ENCODE measurements at places on chromosomes 6 and 20.

- no peak for DNase-seq
These were observed 11.0 kb upstream of the TCP11 start for GRCh38 chr6:35152067-35152707.

DNA sequence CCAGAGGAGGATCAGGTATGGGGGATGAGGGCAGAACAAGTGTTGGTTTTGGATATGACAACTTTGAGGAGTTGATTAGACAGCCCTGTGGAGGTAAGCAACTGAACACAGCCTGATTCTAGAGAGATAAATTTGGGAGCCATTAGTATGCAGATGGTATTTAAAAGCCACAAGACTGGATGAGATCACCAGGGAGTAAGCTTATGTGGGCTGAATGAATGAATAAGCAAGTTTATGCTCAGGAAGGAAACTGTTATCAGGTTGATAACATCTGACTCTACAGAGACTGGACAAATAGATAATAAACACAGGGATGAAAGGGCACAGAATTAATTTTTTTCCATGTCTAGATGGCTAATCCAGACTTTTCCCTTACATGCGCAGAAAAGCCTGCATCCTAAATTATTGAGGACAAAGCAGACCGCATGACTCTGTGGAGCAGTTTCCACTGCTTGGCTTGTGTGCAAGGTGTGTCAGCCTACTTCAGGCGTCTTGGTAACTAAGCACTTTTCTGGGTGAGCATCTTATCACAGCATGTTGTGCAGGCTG, 150.6 kb downstream of the GJA10 start:
- DNase-seq, result no peak

GRCh38 chr6:96301023-96301422, 220.6 kb upstream of the UFL1 start:
- DNase-seq, result no peak

GRCh38 chr6:26284537-26285142, 80.4 kb upstream of the BTN3A2 start:
- peak; percentile 61 for DNase-seq

DNA sequence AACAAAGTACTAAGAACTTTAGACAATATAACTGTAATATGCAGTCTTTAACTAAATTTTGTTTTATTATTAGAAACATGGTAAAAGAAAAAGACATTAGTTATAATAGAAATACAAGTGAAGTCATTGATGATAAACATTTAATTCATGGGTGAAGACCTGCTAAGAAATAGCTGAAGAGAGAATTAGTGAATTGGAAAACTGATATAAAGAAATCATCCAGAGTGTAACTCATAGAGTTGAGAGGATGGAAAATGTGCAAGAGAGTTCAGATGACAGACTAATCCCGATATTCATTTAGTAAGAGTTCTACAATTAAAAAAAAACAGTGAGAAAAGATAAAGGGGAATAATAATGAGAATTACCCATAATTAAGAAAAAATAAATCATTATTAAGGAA, 220.7 kb upstream of the THBS2 start:
- no peak for DNase-seq

GRCh38 chr6:66376001-66376400, 669.0 kb upstream of the EYS start:
- no peak for DNase-seq

DNA sequence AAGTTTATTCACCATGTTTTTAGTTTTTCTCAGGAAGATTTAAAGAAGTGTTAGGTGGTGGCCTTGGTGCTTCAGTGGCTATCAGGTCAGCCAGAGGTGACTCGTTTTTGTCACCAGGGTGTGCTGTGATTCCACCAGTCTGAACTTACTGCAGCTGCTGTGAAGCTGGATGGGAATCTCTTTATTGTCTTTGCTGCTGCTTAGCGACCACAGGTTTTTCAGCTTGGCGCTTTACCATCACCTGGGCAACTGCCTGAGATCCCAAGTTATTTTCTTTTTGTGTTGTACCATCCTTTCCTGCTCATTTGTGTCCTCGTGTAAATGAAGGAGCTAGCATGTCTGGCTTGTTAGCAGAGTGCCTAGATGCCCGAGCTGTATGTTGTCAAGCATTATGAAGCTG, 146.9 kb downstream of the MACROD2 start:
- DNase-seq, result peak; percentile 68

DNA sequence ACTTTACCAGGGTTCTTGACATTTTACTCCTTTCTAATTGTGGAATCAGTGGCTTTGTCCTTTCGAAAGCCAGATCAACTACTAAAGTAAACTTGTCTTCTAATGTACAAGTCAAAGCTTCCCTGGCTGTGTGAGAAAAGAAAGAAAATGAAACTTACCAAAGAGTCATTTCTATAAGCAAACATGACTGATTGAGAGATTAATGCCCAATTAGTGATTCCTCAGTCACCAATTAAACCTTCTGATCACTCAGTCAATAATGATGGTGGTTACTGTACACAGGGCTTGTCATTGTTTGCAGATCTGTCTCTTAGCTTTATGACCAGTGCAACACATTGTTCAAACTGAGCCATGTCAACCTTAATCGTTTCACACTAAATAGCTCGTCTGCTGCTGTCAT, 1168.4 kb upstream of the CITED2 start:
- no peak for DNase-seq

GRCh38 chr20:37484331-37484730, 36.7 kb upstream of the NNAT start:
- no peak for DNase-seq

DNA sequence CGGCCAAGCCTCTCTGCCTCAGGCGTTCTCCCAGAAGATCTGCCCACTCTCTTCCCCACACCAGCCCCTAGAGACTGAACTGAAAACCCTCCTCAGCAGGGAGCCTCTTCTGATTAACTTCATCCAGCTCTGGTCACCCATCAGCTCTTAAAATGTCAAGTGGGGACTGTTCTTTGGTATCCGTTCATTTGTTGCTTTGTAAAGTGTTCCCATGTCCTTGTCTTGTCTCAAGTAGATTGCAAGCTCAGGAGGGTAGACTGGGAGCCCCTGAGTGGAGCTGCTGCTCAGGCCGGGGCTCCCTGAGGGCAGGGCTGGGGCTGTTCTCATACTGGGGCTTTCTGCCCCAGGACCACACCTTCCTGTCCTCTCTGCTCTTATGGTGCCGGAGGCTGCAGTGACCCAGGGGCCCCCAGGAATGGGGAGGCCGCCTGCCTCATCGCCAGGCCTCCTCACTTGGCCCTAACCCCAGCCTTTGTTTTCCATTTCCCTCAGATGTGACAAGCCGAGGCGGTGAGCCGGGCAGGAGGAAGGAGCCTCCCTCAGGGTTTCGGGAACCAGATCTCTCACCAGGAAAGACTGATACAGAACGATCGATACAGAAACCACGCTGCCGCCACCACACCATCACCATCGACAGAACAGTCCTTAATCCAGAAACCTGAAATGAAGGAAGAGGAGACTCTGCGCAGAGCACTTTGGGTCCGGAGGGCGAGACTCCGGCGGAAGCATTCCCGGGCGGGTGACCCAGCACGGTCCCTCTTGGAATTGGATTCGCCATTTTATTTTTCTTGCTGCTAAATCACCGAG, 14.2 kb downstream of the VEGFA start:
- no peak for DNase-seq

DNA sequence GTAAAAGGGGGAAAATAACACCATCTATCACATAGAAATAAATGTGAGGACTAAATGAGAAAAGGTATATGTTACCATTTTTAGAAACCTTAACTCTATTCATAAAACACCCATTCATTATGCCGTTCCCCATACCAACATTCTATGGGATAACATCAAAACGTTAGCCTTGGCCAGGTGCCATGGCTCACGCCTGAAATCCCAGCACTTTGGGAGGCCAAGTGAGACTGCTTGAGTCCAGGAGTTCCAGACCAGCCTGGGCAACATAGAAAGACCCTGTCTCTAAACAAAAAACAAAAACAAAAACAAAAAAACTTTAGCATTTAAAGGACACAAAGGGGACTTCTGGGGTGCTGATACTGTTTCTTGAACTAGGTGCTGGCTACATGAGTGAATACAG, 1.3 kb downstream of the PIGU start:
- DNase-seq, result no peak

- no peak for DNase-seq
These were observed 26.9 kb downstream of the PXDC1 start for GRCh38 chr6:3724451-3725144.

DNA sequence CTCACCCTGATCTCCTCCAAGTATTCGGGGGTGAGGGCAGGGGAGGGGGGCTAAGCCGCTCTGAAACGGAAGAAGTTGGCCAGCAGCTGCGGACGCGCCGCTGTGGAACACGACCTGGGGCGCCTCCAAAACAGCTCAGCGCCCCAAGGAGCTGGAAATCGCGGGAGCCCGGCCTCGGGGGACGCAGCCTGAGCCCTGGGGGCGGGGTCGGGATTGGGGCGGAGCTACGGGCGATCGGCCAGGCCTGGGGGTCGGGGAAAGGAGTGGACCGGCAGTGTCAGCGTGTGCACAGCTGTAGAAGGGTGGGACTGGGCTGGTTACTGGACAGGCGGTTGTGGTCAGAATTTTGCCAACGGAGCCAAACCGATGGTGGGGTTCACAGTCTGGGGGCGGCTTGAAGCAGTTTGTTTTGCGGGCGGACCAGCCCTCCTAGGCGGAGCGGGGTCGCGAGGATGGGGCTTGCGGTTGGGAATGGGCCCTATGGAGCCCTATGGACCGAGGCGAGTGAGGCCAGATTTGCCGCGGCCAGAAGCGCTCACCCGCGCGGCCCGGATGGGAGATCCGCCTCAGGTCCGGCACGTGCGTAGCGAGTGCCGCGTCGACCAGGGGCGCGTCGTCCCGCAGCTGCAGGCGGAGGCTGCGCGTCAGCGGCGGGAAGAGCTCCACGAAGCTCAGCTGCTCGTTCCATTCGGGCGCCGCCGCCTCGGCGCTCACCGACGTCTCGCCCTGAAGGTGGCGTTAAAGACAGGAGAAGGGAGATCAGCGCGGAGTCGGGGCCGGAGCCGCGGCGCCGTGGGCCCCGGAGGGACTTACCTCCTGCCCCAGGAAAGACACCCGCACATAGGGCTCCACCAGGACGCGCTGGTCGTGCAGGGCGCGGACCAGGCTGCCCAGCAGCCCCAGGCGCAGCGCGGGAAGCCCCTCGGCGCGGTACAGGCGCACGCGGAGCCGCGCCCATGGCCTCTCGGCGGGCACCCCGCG, 14.3 kb upstream of the SPAG4 start:
- peak; percentile 82 for DNase-seq

DNA sequence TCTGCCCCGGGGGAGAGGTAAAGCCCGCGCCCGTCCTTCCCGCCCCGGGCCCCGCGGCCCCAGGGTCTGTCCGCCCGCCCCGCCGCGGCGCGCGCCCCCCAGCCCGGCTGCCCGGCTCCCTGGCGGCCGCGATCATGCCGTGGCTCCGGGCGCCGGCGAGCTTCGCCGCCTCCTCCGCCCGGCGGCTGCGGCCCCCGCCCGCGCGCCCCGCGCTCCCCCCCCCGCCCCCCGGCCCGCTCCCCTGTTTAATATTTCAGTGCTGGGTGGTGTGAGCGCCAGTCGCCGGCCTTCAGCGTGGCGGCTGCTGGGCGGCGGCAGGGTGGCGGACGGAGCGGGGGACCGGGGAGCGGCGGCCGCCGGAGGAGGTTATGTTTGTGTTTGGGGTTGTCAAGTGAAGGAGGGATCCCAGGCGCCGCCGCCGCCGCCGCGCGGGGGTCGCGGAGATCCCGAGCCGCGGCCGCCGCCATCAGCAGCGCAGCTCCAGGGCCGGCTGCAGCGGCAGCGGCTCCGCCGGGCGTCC, at the start of gene HIVEP1:
TSS of gene HIVEP1 (plus strand) at position 275 of the 520 bp plus-strand sequence. CDS start 3,317 bp downstream, outside the sequence.
- DNase-seq, result peak; percentile 65

GRCh38 chr6:131519670-131520436, 53.2 kb upstream of the ARG1 start:
- peak; percentile 62 for DNase-seq

DNA sequence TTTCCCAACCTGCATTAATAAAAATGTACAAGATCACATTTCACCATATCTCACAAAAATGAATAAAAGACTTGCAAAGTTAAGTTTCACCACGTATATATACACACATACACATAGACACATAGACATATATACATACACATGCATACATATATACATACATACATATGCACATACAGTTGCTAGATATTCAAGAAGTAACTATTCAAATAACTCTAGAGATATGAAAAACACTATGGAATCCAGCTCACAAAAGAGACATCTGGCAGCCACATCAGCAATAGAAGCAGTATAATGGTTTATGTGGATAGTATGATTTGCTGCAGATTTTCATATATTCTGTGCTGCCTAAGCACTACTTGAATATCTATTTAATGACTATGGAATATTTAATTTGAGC, 28.1 kb downstream of the PAK5 start:
- DNase-seq, result no peak

DNA sequence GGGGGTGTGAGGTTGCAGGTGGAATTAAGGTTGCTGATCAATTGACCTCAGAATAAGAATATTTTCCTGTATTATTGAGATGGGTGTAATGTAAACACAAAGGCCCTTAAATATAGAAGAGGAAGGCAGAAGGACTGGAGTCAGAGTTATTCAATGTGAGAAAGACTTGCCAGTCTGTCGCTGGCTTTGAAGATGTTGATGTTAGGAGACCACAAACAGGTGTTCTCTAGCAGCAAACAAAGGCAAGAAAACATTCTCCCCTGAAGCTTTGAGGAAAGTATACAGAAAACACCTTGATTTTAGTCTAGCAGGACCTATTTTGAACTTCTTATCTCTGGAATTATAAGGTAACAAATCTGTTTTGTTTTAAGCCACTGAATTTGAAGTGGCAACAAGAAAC, 138.9 kb upstream of the PTPRK start:
- no peak for DNase-seq

- DNase-seq, result no peak
These were observed 1195.9 kb upstream of the MAP3K7 start for GRCh38 chr6:91782802-91783201.

All from D341Med (cell line).